ENCODE measurements at places on chromosomes 4 and X.

GRCh38 chrX:66193821-66194220 is 29.8 kb downstream of the HEPH start:
- no peak for DNase-seq

DNA sequence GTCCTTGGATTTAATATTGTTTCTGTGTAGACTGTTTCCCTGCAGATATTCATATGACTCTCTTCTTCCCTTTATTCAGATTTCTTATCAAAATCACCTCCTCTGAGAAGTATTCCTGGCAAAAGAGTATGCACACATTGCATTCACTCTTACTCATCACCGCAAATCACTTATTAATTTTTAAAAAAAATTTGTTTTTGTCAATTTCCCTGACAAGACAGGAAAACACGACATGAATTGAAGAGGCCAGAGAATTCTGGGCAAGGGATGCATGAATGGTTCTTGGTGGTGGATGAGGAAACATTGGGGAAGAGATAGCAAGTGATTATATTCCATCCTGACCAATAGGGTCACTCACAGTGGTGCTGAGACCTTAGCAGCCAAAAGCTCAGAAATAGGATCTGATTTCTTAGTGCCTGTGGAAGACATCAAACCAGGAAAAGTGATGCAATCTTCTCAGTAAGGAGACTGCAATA is 522.5 kb upstream of the AGA start:
- no peak for DNase-seq

- DNase-seq = no peak
Observed at GRCh38 chr4:74304095-74304625, 4.1 kb upstream of the EPGN start.

- no peak for DNase-seq
Observed at GRCh38 chrX:69229436-69229835, 64.2 kb upstream of the PJA1 start.

- no peak for DNase-seq
Observed at GRCh38 chrX:149462849-149463248, 42.3 kb downstream of the IDS start.

- DNase-seq = no peak
Observed at GRCh38 chr4:8615921-8616787, 23.6 kb downstream of the CPZ start.

GRCh38 chrX:15594371-15594770 is 6.4 kb downstream of the ACE2 start:
- DNase-seq = no peak

GRCh38 chr4:176758323-176758722 is 34.4 kb downstream of the VEGFC start:
- no peak for DNase-seq

DNA sequence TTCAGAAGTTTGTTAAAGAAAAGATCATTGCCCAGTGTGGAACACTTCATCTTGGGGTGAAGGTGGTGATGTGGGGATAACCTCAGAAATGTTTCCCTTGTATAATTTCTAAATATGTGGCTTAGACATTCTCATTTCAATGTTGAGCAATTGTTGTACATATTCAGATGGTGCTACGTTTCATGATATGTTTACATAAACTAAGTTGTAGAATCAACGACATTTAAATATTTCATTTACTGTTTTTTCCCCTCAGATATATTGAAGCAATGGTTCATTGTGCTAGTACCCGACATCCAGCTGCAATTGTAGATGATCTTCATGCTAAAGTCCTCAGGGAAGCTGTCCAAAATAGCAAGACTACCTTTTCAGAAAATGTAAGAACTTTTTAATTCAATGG is 92.6 kb downstream of the BLTP1 start:
- DNase-seq = no peak

DNA sequence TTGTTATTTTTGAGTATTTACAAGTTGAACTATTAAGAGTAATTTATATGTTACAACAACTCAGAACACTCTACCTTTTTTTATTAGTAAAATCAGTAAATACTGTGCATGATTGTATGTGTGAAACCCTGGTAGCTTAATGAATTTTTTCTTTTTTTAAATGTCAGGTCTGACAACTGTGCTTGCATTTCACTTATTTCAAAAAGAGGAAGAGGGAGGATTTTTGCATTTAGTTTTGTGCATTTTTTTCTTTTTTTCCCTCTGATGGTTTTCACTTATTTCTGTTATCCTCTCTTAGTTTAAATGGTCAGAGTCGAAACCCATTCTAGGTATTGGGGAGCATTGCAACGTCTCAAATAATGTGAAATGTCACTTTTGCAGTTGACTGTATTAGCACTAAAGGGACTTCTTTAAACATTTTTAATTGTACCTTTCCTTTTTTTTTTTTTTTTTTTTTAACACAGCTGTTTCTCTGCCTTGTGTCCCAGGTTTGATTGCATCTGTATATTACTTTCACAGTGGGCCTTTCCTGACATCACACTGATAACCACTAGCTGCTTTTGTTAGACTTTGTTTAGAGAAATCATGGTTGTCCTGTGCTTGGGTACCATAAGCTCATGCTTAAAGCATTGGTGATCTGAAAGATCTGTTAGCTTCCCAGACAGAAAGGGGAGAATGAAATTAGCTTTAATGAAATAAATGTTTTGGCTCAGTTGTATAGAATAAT is 28.5 kb downstream of the MOB1B start:
- no peak for DNase-seq

DNA sequence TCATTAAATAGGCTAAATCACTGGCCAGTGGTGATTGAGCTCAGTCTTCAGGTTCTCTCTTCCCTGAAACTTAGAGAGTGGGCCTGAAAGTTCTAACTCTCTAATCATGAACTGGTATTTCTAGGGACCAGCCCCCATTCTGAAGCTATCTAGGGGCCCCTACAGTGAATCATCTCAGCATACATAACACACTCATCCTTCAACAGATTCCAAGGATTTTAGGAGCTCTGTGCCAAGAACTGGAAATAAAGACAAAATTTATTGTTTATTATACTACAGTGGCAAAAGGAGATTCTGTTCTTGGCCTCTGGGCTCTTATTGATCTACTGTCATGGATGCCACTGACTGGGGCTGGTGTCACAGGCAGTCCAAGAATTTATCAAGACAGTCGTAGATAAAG is 263.8 kb upstream of the IGFBP7 start:
- no peak for DNase-seq

DNA sequence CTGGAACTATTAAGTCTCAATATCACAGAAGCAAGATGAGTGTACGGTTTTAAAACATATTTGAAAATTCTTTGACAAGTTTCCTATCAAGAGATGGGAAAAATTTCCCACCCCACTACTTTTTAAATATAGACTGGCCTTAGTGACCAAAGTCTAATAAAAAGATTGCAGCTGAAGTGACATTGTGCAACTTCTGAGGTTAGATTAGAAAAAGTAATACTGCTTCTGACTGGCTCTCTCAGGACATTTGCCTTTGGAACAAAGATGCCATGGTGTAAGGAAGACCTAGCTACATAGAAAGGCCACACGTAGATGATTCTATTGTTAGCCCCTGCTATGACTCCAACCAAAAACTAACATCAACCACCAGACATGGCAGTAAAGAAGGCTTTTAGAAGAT is 138.7 kb upstream of the FAM47C start:
- DNase-seq = no peak

- no peak for DNase-seq
Observed at GRCh38 chr4:28686618-28687017, 1826.0 kb downstream of the STIM2 start.

- no peak for DNase-seq
Observed at GRCh38 chr4:77342170-77342810, 185.3 kb downstream of the CCNG2 start.

GRCh38 chr4:109177096-109177810 is 125.2 kb downstream of the COL25A1 start:
- DNase-seq = no peak

DNA sequence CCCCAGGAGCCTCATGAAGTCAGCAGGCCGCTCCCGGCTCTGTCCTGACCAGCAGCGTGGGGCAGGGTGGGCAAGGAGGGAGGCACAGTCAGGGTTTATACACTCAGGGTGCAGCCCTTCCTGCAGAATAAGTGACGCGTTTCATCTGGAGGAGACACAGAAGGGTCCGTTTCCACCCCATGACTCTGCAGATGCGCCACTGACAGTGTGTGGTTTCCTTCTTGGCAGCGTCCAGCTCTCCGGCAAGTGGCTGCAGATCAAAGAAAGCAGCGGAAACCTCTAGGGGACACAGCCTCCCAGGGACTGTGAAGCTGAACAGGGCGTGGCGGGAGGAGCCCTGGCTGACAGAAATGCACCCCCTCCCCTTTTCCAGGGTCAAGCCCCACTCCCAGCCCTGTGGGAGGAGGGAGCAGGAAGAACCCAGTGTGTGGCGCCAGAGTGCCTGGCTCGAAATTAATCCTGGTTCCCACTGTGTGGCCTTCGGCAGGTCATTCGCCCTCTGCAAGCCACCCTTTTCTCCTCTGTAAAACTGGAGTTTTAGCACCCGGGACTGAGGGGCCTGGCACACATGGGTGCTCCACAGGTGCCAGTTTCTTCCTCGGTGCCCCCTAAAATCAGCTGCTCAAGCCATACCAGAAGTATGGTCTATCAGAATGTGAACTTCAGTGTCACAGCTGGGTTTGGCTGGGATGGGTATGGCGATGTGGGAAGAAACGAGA is 17.3 kb upstream of the TBC1D14 start:
- DNase-seq = no peak

- DNase-seq = no peak
Observed at GRCh38 chrX:12419591-12419990, 281.3 kb downstream of the FRMPD4 start.

GRCh38 chr4:37603070-37603468 is 83.1 kb downstream of the RELL1 start:
- DNase-seq = peak; percentile 86

- DNase-seq = no peak
Observed at GRCh38 chr4:8316251-8316771, 46.8 kb downstream of the HTRA3 start.

GRCh38 chr4:128596853-128597252 is 212.6 kb upstream of the JADE1 start:
- no peak for DNase-seq

Data from coronary artery (tissue), 2 donors.